ENCODE measurements at places on chromosomes 3 and 15.

DNA sequence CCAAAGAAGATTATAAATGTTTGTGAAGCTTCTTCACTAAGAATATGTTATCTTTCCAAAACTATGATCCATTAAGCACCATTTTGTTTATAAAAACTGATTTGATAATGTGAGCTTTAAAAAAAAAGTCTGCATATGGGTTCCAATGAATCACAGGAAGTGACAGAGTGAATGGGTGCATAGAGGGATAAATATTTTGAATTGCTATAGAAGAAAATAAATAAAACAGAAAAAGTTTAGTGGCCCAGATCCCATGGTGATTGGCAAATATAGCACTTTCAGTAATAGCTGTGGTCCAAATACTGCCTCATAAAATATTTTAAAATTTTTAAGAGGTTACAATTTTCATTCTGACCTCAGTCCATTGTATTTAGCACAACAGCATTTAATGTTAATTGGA, 19.2 kb downstream of the CPA3 start:
- DNase-seq, result no peak

- no peak for DNase-seq
Observed at GRCh38 chr3:71316066-71316777, 267.3 kb downstream of the FOXP1 start.

DNA sequence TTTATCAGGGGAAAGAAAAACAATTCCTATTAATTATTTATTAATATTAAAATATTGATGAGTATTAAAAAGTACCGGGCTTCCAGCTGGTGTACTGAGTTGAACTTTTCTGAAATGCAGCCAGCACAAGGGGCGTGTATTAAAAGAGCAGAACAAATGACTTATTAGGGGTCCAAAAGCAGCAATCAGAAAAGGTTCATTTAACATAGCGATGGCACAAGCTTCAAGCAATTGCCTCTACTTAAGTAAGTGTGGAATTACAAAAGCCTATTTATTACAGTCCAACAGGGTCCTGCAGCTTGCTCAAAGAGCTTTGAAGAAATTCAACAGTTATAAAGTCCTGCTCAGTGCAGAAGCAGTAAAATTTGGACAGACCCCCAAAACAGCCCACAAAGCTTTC, 285.6 kb downstream of the EPHA3 start:
- no peak for DNase-seq

DNA sequence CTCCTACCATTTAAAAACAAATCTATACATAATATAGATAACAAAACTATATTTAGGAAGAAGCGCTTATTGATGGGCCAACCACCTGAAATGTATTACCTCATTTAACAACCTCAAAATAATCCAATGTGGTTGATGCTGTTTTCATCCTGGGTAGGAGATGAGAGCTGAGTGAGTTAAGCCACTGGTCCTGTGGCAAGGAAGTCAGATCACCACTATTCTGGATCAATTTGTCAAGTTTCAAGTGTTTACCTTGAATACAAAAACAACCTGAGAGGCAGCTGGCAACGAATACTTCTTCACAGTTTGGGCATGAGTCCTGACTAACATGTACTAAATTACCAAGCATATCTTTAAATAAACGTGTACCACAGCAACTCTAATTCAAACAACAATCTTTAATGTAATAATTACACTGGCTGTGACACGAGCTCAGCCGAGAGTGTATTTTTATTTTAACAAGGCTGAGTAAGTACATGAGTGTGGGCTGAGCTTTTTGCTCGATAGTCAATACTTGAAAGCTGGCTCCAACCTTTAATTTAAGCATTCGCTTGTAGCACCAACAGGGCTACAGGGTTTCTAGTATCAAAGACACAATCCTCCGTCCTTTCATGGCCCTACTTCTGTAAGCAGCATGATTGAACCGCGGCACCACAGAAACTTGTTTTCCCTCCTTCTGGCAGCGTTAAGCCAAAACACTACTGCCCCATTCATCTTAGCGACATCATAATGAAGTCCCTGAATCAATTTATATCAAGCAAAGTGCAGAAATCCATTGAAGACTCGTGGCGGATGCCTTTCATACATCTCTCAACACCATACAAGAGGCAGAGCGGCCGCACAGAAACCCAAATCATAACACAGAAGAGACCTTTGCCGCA, 93.8 kb upstream of the ICE2 start:
- DNase-seq, result no peak

GRCh38 chr15:51342227-51342999, 958 bp downstream of the GLDN start:
- no peak for DNase-seq

DNA sequence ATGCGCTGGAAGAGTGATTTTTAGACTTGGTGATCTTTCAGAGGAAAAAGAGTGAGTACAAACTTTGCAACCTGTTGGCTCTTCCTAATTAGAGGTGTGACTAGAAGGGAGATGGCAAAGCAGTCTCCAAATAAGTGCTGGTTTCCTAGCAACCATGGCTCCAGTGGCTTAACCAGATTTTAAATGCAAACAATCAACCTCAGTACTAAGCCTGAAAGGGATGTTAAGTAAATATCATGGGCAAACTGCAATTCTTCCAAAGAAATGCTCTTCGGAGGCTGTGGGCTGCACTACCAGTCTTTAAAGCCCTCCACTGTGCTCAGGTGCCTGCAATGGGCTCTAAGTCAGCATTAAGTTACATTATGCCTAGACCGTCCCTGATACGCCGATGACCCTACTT, 678.1 kb upstream of the CCDC54 start:
- DNase-seq, result no peak

- DNase-seq, result no peak
Observed at GRCh38 chr3:29486917-29487316, 206.0 kb downstream of the RBMS3 start.

DNA sequence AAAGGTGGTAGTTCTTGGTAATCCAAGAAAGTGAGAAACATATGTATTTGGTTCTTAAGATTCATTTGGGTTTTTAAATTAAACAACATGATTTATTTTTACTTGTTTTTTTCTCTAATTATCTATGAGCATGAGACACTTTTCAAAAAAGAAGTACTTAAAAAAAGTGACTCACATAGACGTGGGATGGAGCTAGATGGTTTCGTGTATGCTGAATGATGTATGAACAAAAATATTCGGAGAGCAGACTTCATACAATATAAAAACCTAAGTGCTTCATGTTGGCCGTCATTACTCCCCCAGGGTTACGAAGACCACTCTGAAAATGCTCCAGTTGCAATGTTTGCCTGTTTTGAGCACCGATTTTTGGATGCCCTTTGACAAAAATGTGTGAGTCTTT, 90.9 kb downstream of the RORA start:
- DNase-seq, result no peak

GRCh38 chr3:131705558-131706051, 202.8 kb upstream of the MRPL3 start:
- DNase-seq, result no peak

GRCh38 chr15:39663704-39664250, 82.9 kb downstream of the THBS1 start:
- no peak for DNase-seq

DNA sequence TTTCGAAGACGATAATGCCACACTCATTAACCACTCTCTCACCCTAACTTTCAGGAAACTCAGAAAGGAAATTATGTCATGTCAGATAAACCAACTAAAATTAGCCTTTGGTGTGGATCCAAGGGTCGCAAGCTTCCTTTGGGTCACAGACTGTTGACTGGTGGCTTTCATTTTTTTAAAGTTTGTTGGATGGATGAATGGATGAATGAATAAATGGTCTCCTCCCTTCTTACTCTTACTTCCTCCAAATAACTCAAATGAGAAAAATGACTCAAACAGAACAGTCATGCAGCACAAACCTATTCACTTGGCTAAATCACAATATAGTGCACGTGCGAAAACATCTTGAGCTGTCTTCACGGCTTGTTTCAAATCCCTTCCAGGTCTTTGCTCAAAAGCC, 82.9 kb upstream of the HACD2 start:
- no peak for DNase-seq

GRCh38 chr3:185283374-185283935, 29.6 kb upstream of the EHHADH start:
- DNase-seq, result no peak

GRCh38 chr3:71537211-71537611, 46.3 kb downstream of the FOXP1 start:
- DNase-seq, result peak; percentile 81

DNA sequence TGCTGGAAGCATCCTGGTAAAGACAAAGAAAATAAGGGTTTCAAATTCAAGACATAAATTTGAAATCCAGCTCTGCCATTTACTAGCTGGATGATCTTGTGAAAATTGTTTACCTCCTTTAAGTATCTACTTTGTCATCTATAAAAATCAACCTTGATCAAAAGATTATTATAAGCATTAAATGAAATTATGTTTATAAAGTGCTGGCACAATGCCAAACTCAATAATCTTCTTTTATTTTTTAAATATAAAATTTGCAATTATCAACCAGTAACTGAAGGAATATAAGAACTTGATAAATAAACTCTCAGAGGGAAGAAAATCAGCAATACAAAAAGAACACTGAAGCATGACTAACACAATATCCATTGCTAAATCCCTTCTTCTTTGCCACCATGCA, 25.8 kb downstream of the C3orf33 start:
- no peak for DNase-seq

GRCh38 chr3:56107157-56107556, 361.1 kb downstream of the ERC2 start:
- DNase-seq, result no peak

- DNase-seq, result no peak
Observed at GRCh38 chr3:115361806-115362205, 214.7 kb upstream of the ZBTB20 start.

- DNase-seq, result no peak
Observed at GRCh38 chr3:16052964-16053363, 121.5 kb upstream of the GALNT15 start.

DNA sequence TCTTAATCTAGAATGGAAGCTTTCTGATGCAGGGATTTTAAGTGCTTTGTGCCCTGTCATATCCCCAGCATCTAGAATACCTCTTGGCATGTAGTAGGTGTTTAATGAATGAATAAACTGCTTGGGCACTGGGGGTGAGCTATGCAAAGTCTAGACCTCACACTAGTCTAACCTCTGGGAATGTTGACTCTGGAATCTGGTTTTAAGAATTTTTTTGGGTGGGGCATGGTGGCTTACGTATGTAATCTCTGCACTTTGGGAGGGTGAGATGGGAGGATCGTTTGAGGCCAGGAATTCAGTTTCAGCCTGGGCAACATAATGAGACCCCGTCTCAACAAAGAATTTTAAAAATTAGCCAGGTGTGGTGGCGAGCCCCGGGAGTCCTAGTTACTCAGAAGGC, 146.3 kb upstream of the RGMA start:
- no peak for DNase-seq

DNA sequence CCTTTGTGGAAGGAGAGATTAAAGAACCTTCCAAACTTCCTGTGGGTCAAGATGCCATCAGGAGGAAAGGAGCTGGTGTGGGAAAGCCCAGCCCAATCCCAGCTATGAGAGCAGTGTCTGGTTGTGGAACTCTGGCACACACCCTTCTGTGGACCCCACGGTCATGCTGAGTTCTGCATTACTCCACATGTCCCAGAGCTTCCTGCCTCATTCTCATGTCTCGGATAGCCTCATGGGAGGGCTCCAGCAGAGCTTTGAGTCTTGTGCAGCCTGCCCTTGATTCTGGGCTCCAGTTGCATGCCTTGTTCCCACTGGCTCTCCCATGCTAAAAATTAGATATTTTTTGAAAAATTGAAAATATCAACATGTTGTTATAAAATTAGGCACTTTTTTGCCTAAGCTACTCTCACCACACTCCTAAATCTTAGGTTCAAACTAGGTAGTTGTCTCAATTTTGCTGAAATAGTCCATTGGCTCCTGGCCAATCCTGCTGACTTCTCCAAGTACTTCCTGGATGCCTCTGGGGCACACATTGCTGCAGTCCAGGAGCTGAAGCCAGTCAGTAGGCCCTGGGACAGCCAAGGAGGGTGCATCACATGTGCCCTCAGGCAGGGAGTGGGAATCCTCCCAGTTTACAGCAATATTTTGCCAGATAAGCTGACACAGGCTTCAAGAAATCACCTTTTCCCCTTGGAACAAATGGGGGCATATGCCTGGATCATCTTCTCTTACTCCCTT, 144.3 kb downstream of the EEFSEC start:
- peak; percentile 17 for DNase-seq

GRCh38 chr3:37136067-37136466, 38.3 kb downstream of the LRRFIP2 start:
- no peak for DNase-seq

DNA sequence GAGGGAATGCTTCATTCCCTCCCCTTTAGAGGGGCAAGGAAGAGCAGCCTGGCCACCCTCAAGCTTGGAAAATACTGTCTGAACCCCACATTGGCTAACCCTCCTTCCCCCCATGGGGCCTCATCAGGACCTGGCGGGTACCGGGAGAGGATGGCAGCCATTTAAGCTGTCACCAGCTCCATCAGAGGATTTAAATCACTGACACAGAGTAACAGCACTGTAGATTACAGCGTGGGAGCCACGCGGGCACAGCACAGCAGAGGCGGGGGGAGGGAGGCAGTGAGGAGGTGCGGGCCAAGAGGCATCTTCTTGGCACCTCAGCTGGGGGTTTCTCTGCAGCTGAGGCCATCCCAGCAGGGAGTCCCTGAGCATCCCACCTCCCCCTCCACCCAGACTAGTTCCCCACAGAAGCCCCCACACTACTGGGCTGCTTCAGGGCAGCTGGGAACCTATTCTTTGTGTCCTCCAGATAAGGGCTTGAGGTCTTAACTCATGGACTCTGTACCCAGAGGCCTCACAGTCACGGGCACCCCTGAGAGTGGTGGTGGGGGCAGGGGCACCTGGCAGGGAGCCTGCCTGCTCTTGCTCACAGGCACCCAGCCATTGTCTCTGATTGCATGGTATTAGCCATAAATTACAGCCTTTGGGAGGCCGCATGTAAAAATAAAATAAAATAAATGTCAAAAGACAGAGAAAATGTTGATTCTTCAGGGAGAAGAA, 21.9 kb upstream of the CACNA2D2 start:
- DNase-seq, result no peak

DNA sequence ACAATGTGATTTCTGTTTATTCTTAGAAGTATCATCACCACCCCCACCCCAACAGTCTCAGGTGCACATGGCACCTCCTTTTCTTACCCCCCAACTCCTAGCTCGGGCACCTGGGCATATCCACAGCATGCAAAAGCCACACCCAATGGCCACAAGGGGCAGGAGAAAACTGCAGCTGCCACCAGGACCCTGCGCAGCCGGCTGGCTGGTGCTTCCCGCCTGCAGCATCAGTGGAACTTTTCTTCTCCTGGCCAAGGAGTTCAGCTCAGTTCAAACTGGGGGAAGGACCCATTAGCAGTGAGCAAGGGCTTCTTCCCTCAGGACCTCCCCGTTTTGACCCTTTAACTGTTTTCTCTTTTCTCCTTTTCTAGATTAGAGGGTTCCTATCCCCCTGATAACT, 44.8 kb downstream of the TM4SF18 start:
- no peak for DNase-seq

Measured in AG04449 (cell line).